Activated CD4-positive, alpha-beta T cell treated with anti-CD3 and anti-CD28 coated beads, Interleukin-2, amount 50 U/mL, for 48 hours (primary cell): ENCODE measurements at places on chromosomes 4 and X.
A peak's percentile ranks its signal among the peaks of the same experiment; 100 is the strongest.

DNA sequence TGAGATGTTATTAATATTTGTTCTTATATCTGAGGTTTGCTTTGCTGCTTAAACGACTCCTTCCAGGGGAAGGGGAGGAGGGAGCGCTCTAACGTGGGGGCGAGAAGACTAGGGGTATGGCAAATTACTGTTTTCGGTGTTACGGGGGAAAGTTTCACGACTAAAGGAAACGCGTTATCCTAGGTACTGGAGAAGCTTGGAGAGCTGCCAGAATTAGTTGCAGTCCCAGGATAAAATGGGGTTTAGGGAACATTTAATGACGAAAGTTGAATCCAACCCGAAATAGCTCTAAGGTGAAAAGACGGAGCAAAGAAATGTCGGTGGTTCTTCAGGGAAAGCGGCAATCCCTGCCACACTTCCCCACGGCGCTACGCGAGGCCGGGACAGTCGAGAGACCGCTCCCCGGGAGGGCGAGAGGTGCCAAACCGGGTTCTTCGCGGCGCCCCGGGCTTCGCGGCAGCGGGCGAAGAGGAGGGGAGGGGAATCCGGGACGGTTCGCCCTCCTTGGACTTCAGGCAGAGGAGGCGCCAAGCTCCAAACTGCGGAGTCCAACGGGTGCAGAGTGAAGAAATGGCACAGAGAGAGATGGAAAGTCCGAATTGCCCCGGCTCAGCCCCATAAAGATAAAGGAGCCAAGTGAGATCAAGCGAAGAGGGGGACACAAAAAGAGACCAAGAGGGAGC is 724 bp downstream of the THOC2 start:
- peak; percentile 8 for DNase-seq

DNA sequence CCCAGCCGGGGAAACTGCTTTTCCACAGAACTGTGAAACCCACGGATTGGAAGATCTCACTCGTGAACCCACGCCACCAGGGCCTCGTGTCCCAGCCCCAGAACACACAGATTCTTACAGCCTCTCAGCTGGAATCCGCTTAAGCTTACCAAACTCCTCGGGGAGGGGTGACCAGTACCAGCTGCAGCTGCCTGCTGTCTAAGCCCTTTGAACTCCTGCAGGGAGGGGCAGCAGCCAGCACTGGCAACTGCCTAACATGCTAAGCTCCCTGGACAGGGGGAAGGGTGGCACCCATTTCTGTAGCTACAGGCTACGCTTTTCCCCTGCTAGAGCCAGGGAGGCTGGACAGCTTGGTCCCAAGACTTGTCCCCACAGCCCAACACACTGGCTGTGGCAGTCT is 38.4 kb downstream of the TBL1X start:
- no peak for DNase-seq

DNA sequence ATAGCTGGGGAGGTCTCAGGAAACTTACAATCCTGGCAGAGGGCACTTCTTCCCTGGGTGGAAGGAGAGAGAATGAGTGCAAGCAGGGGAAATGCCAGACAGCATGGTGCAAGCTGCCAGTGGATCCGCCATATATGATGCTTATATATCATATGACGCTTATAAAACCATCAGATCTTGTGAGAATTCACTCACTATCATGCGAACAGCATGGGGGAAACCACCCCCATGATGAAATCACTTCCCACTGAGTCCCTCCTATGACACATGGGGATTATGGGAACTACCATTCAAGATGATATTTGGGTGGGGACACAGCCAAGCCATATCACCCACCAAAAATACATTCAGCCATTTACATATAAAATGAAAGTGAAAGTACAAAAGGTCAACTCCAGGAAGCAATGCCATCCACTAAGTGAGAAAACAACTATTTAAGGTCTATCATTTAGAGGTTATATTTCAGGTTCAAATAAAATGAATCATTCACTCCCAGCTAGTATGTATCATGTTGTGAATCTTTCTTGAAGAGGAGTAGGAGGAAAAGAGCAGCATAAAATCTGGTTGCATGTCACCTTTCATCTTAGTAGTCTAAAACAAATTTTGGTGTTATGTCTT is 20.3 kb upstream of the DYNLT3 start:
- no peak for DNase-seq

DNA sequence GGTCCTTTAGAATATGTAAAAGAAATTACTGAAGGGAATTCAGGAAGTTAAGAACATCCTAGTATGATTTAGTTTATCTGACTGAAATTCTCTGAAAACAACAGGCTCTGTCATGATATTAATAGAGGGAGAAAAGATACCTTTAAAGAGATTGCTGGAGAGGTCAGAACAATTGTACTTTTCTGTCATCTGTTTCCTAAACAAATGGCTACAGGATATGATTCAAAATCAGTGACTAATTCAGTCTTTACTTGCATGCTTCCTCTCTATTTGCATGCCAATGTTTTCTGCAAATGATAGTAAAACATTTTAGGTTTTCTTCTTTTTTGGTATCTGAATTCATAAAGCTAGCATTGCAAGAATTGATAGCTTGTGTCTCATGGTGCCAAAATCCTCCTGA is 616.7 kb upstream of the PCDH7 start:
- DNase-seq = no peak

DNA sequence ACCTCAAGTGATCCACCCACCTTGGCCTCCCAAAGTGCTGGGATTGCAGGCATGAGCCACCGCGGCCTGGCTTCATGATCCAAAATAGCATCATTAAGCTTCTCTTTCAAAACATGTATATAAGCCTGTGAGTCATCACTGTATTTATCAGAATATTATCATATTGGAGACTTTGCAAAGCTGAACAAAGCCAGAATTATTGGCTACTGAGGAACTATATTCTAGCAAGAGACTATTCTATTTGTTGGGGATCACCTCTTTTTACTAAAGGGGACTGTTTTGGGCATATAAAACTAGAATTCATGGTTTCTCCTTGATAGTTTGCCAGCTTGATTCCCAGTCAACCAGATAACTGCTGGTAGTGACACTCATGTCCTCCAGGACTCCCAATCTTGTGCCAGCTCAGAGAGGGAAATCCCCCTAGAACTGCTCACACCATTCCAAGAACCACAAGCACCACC is 40.1 kb downstream of the TET2 start:
- DNase-seq = no peak

DNA sequence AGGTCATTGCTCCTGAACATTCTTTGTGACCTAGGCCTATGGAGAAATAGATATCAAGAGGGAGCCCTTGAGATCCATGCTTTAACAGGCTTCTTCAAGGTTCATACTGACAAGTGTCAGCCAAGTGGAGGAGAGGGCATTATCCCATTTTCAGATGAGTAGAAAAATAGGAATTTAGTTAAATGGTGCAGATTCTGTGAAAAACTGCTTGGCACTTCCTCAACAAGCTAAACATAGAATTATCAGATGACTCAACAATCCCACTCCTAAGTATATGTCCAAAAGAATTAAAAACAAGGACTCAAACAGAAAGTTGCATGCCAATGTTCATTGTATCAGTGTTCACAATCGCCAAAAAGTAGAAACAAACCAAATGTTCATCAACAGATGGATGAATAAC is 43.8 kb upstream of the KCNIP4 start:
- DNase-seq = no peak

DNA sequence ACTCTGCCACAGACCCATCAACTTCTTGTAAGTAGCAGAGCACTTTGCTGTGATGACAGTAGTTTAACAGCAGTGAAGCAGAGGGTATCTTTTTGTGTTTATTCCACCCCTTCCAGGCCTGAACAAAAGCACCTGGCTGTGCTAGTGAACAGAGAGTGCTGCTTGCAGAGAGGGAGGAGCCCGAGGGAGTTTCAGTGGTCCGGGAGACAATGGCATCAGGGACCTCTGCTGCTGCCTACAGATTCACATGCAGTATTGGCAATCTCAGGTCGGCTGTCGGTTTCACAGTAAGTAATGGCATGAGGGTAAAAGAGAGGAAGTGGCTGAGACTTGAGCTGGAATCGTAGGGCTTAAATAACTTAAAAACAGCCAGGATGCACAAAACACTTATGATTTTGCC is 755.8 kb downstream of the RPA4 start:
- DNase-seq = no peak

DNA sequence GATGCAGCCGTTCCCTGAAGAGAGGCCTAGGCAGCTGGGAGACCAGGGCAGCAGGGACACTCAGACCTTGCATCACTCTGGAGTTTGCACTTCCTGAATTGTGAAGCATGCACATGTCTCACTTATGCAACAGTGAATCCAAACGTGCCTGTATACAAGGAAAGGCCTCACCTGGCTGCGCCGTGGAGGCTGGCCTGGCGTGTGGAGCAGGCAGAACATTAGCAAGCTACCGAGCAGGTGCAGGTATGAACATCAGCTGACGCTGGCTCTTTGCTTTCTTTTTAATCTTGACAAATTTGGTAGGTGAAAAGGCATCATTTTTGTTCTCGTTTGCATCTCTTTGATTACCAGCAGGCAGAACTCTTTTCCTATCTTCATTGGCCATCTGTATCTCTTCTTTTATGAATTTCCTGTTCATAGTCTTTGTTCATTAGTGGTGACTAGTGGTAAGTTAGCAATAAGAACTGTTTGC is 37.1 kb upstream of the IRAK1 start:
- DNase-seq = no peak

DNA sequence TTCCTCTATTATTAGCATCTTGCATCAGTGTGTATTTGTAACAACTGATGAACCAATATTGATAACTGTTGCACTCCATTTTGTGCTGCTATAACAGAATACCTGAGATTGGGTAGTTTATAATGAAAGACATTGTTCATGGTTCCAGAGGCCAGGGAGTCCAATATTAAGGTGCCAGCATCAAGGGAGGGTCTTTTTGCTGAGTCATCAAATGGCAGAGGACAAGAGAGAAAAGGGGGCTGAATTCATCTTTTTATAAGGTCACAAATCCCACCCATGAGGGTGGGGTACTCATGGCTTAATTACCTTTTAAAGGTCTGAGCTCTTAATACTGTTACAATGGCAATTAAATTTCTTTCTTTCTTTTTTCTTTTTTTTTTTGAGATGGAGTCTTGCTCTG is 7.2 kb downstream of the MYOZ2 start:
- no peak for DNase-seq

- DNase-seq = no peak
Measured at GRCh38 chrX:86322913-86323312, 174.7 kb downstream of the DACH2 start.

GRCh38 chrX:100216083-100216482 is 194.0 kb downstream of the PCDH19 start:
- DNase-seq = no peak

DNA sequence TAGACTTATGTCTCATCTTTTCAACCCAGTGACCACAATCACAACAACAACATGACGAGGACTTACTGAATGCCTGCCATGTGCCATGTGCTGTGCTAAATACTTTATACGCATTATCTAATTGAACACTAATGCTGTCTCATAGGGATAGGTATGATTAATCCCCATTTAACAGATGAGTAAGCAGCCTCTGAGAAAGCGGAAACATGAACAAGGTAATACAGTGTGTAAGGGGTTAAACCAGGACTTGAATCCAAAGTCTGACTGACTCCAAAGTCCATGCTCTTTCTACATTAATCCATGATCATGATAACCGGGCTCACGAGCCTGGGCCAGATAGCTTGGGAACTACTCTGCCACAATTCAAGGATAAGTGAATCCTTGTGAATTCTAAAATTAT is 105.3 kb upstream of the MBNL3 start:
- no peak for DNase-seq

DNA sequence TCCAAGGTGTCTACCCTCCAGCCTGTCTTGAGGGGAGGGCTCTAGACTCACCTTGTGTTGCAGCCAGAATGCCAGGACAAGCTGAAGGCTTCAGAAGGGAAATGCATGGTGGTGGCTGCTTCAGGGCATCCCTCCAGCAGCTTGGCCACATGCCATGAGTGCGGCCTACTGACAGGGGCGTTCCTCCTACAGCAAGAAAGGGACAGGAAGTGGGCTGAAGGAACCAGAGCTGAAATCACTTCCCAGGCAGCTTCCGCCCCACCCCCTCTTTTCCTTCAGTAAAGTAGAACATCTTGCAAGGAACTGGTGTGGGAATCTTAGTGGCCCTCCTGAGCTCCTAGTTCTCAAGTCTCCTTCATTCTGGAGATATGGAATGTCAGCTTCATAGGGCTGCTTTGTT is 167.5 kb upstream of the DGKK start:
- peak; percentile 3 for DNase-seq

DNA sequence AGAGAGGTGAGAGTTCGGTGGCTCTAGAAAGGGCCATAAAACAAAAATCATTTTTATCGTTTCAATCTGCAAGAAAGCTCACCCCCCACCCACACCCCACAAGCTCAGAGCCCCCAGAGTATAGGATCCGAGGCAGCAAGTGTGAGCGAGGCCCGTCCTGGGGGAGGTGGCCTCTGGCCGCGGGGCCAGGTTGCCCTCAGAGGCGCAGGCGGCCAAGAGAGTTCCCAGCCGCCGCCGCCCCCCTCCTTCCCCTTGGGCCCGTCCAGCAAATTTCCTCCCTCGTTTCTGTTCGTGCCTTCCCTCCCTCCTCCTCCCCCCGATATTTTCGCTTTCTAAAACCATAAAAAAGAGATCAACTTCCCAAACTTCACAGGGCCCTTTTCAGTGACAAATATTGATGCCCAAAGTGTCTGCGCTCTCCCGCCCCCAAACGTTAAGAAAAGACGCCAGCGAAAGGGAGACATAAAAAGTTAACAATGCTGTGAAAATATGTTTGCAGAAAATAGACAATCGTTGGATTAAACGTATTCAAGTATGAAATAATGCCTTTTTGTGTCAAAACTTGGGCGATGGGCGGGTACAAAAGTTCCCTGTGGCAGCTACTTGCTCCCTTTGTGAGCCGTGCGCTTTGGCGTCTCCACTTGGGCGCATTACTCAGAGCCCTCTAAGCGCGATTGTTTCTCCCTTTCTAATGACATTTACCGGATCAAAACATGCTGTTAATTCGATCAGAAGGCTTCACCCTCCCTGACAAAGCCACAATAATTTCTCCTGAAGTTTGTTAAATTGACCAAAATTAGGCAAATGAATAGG is 1.1 kb upstream of the HELT start:
- DNase-seq = no peak

GRCh38 chr4:53788621-53789020 is 197.3 kb upstream of the LNX1 start:
- DNase-seq = no peak

DNA sequence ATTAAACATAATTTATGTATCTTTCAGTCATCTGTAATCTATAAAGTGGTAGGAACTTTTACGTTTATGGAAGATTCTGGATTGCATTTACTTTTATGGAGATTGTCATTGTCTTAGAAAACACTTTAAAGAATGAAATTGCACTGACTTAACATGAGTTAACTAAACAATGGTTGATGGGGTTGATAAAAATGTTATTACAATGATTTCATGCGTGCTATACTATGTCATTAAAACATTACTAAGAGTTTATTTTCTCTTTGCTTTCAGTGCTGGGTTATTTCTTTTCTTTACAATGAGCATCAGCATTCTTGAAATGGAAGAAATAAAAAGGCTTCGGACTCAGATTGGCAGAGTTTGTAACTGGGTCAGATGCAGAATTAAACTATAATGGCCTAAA is 67.1 kb upstream of the PDLIM3 start:
- no peak for DNase-seq

GRCh38 chr4:8417071-8417614 is 23.4 kb downstream of the ACOX3 start:
- DNase-seq = no peak
